ENCODE measurements at places on chromosomes 1 and 21. TPM values are rescaled to one million over a fixed set of nuclear protein-coding genes. Genes with fewer than 3 reads are reported as not detected.

LINGO4 gene
- under 0.01 TPM for total RNA-seq

ZNF695 gene
- 0.52 TPM for total RNA-seq

FCN3 gene
- not detected for total RNA-seq

PPFIA4 gene
- 15.7 TPM for total RNA-seq

GBP4 gene
- total RNA-seq = 3.7 TPM

CADM3 gene
- total RNA-seq = 0.52 TPM

PTGFR gene
- 17.2 TPM for total RNA-seq

SAMD13 gene
- 13.0 TPM for total RNA-seq

HES3 gene
- total RNA-seq = not detected

TSPEAR gene
- total RNA-seq = not detected

HPCA gene
- not detected for total RNA-seq

PINK1 gene
- total RNA-seq = 56.4 TPM

STRIP1 gene
- 37.1 TPM for total RNA-seq

SMIM12 gene
- total RNA-seq = 8.9 TPM

OR10Z1 gene
- not detected for total RNA-seq

OR6N1 gene
- total RNA-seq = not detected

KRTAP10-3 gene
- total RNA-seq = not detected

NRIP1 gene
- 58.5 TPM for total RNA-seq

CELA3A gene
- not detected for total RNA-seq

RIPPLY3 gene
- not detected for total RNA-seq

ASH1L gene
- total RNA-seq = 35.0 TPM

SELP gene
- total RNA-seq = 0.52 TPM

ZNF648 gene
- total RNA-seq = under 0.01 TPM

CFHR3 gene
- 1.0 TPM for total RNA-seq

CLCA2 gene
- not detected for total RNA-seq

HUNK gene
- total RNA-seq = 3.1 TPM

ATAD3C gene
- total RNA-seq = not detected

IQCC gene
- total RNA-seq = 2.6 TPM

RAB25 gene
- total RNA-seq = not detected

TPRG1L gene
- 17.2 TPM for total RNA-seq

GREM2 gene
- total RNA-seq = 2.6 TPM

CCDC17 gene
- total RNA-seq = 0.52 TPM

MPL gene
- not detected for total RNA-seq

LIN28A gene
- not detected for total RNA-seq

RGSL1 gene
- not detected for total RNA-seq

NBPF14 gene
- total RNA-seq = 20.9 TPM

KIF21B gene
- total RNA-seq = 1.0 TPM

GABPB2 gene
- total RNA-seq = 7.8 TPM

SETDB1 gene
- total RNA-seq = 47.5 TPM

NTRK1 gene
- 0.52 TPM for total RNA-seq

C1QB gene
- 18.3 TPM for total RNA-seq

OR4F29 gene
- total RNA-seq = not detected

PALMD gene
- total RNA-seq = 46.4 TPM

SPRR2F gene
- total RNA-seq = not detected

PLA2G4A gene
- total RNA-seq = 5.2 TPM

TRPM2 gene
- 1.6 TPM for total RNA-seq

CSMD2 gene
- total RNA-seq = 0.52 TPM

FCRLA gene
- total RNA-seq = 1.0 TPM

CPT2 gene
- 8.9 TPM for total RNA-seq

DIRAS3 gene
- total RNA-seq = 1.6 TPM

WNT2B gene
- total RNA-seq = 6.3 TPM

LCK gene
- total RNA-seq = 2.1 TPM

OR2T29 gene
- not detected for total RNA-seq

Data from skeletal muscle tissue (tissue), 5 donors.